ENCODE measurements at places on chromosomes 2 and 18. TPM values are rescaled to one million over a fixed set of nuclear protein-coding genes. Genes with fewer than 3 reads are reported as not detected.

Gene TMEM198
- 0.67 TPM for total RNA-seq

Gene MIB1
- 37.6 TPM for total RNA-seq

Gene CDK15
- not detected for total RNA-seq

Gene TUBA3E
- total RNA-seq, result not detected

Gene NAT8
- total RNA-seq, result not detected

Gene ERBB4
- total RNA-seq, result not detected

Gene PSMA8
- 0.67 TPM for total RNA-seq

Gene RGPD4
- 0.09 TPM for total RNA-seq

Gene UBXN4
- total RNA-seq, result 116 TPM

Gene CPO
- not detected for total RNA-seq

Gene PSD4
- 100.0 TPM for total RNA-seq

Gene ALPP
- total RNA-seq, result not detected

Gene SULT1C2
- total RNA-seq, result 0.23 TPM

Gene C1GALT1C1L
- not detected for total RNA-seq

Gene TBR1
- not detected for total RNA-seq

Gene RNU2-63P
- not detected for total RNA-seq

Gene CAPN13
- total RNA-seq, result not detected

Gene ITM2C
- total RNA-seq, result 24.3 TPM

Gene CABLES1
- total RNA-seq, result 0.15 TPM

Gene CNRIP1
- total RNA-seq, result not detected

Gene SH3RF3
- 2.2 TPM for total RNA-seq

Gene MARCO
- 0.17 TPM for total RNA-seq

Gene SLC9A2
- total RNA-seq, result not detected

Gene ANKRD29
- not detected for total RNA-seq

Gene LAPTM4A
- 50.8 TPM for total RNA-seq

Gene CHRNG
- total RNA-seq, result not detected

Gene LYPD6
- total RNA-seq, result not detected

Gene MCEE
- 30.0 TPM for total RNA-seq

Gene MYOM1
- 3.5 TPM for total RNA-seq

Gene CHN1
- total RNA-seq, result 3.4 TPM

Gene POTEJ
- total RNA-seq, result not detected

Gene C2orf76
- total RNA-seq, result 8.8 TPM

Gene KYNU
- 1.3 TPM for total RNA-seq

Gene PAIP2B
- total RNA-seq, result 9.9 TPM
